ENCODE measurements at places on chromosomes 6 and 20.

DNA sequence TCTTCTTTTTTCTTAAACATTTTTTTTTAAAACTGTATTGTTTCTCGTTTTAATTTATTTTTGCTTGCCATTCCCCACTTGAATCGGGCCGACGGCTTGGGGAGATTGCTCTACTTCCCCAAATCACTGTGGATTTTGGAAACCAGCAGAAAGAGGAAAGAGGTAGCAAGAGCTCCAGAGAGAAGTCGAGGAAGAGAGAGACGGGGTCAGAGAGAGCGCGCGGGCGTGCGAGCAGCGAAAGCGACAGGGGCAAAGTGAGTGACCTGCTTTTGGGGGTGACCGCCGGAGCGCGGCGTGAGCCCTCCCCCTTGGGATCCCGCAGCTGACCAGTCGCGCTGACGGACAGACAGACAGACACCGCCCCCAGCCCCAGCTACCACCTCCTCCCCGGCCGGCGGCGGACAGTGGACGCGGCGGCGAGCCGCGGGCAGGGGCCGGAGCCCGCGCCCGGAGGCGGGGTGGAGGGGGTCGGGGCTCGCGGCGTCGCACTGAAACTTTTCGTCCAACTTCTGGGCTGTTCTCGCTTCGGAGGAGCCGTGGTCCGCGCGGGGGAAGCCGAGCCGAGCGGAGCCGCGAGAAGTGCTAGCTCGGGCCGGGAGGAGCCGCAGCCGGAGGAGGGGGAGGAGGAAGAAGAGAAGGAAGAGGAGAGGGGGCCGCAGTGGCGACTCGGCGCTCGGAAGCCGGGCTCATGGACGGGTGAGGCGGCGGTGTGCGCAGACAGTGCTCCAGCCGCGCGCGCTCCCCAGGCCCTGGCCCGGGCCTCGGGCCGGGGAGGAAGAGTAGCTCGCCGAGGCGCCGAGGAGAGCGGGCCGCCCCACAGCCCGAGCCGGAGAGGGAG is 580 bp downstream of the VEGFA start:
- peak; percentile 62 for DNase-seq

DNA sequence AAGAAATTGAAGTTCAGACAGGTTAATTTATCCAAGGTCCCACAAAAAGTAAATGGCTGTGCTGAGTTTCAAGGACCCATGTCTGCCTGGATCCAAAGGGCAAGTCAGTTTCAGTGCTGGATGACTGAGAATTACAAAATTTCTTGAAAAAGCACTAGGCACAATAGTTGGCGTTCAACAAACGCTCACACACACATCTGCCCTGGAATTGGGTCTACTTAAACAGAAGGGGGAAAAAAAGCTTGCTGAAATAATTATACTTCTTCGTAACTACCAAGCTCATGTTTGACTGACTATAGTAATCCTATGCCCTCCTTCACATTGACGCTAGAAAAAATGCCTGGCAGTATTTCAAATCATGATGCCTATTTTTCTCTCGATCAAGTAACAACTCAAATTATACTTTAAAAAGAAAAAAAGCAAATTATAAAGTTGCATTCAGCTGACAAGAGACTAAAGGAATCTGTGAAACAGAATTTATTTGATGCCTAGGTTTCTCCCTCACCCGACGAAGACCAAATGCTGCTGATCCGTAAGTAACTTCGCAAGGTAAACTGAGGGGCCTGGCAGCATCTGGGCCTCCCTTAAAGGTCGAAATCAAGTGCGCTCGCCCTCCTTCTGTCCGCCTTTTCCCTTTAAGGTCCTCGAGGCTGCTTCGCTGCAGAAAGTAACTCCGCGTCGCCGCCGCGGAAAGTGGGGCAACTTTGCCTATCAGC is 650 bp upstream of the CD2AP start:
- no peak for DNase-seq

DNA sequence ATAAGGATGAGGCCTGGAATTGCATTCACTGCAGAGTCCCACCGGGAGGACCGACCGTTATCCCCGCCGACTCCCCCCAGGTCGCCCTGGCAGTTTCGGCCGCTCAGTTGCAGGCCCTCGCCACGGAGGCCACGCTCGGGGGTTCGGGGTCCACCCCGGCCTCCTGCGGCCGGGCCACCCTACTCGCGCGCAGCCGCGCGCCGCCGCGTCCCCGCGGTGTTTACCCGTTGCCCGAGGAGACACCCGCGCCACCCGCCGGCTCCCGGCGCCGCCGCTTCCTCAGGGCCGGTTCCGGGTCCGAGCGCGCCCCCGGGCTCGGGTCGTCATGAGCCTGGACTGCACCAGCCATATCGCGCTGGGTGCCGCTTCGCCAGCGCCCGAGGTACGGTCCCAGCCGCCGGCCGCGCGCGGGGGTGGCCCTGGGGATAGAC is at the start of gene CCDC170:
TSS of gene CCDC170 (plus strand) at position 214 of the 431 bp plus-strand sequence. CDS start at position 326, 112 bp downstream.
- no peak for DNase-seq

DNA sequence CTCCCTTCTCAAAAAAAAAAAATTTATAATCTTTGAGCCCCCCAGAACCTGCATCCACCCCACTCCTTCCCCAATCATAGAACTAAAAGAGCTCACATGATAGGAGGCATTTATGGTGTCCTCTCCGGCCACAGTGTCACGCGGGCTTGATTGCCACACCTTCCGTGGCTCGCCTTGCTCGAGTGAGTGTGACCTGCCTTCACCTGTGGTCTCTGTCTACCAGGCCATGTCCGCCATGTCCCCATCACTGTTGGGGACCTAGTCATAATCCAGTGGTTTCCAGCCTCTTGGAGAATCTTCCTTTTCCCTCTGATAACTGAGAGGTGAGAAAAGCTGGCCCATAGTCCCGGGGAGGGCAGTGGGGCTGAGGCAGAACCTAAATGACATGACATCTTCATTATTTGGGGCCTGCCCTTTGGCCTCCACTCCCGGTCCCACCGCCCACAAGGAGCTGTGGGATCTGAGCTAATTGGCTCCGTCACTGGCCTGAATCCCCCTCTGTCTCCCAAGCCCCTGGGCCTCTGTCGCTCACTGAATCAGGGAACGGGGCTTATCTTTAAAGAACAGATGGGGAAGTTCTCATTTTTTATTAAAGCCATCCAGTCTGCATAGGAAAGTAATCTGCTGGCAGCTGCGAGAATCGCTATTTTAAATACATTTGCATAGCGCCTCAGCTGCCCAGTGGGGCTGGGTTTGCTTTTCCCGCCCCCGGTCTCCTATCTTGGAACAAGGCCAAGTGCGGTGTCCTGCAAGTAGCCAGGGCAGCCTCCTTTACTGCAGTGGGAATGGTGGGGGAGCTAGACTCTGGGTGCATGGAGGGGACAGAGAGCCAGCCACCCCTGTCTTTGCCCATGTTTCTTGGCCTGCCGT is 197.6 kb upstream of the PMEPA1 start:
- no peak for DNase-seq

GRCh38 chr6:104301951-104302350 is 557.8 kb downstream of the HACE1 start:
- DNase-seq: no peak

- no peak for DNase-seq
Observed at GRCh38 chr6:32046450-32047083, 8.4 kb downstream of the CYP21A2 start.

- no peak for DNase-seq
Observed at GRCh38 chr6:4801491-4802110, 25.4 kb downstream of the CDYL start.
